ENCODE measurements at places on chromosomes 11 and 22.

DNA sequence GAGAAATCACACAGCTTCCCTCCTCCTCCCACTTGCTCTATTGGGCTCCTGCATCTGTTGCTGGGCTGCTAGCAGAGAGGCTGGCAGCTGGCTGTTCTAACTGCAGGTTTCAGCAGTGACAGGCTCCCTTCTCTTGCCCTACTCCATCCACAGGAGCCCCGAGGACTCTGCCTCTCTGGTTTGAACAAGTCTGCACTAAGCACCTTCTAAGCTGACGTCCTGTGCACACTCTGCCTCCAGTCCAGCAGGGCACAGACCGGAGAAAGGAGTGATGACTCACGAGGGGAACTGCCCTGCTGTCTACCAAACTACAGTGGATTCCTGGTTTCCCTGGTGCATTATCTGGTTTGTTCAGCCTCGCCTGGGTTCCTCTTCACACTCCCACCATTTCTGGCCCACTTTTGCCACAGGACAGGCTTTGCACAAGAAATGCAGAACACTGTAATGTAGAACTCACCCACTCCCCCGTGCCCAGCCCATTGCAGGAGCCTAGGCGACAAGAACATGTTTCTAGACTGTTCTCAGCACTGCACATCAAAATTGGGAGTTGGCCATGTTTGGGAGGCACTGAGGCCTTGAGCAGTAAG, 26.0 kb downstream of the IL10RA start:
- DNase-seq: no peak

GRCh38 chr11:3181725-3182461, 16.8 kb upstream of the OSBPL5 start:
- DNase-seq: no peak

GRCh38 chr11:107587306-107587979, 3.5 kb upstream of the ELMOD1 start:
- no peak for DNase-seq

DNA sequence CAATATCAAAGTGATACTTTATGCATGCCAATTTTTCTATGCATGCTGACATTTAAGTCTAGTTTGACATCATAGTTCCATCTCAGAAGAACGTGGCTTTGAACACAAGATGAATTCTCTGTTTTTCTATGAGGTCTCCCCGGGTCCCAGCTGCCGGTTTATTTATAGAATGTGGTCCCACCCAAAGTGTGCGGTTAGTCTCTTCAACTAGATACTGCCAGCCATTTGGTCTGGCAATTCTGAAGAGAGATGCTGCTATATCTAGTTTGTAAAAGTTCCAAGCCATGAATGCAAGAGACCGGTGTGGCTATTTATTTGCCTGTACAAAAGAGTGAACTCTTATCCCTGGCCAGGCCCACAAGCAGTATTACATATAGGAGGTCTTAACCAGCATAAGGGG, 9.2 kb downstream of the OR5A2 start:
- DNase-seq: no peak

GRCh38 chr22:35548722-35549112, 8.1 kb downstream of the RASD2 start:
- no peak for DNase-seq

GRCh38 chr11:21554284-21554683, 638.6 kb upstream of the ANO5 start:
- DNase-seq: no peak

- DNase-seq: no peak
Measured at GRCh38 chr22:35198738-35199137, 58.6 kb upstream of the HMGXB4 start.

GRCh38 chr11:3747704-3748103, 49.6 kb downstream of the NUP98 start:
- no peak for DNase-seq

- DNase-seq: no peak
Measured at GRCh38 chr11:132343445-132344175, 973.2 kb downstream of the NTM start.

DNA sequence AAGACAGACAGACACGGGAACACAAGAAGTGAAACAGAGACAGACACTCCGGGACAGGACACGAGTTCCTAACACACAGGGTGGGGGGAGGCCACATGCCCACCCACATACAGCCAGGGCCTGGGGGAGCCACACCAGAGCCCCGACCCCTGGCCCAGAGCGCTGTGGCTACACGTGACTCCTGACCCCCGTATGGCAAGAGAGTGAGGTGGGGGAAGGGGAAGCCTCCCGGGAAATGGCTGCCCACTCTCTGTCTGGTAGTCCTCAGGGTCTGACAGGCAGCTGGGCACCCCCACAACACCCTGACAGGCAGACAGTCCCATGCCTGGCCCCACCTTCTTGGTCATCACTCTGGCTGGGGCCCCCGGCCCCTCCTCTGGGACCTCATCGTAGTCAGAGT, 38.6 kb upstream of the PDE2A start:
- DNase-seq: no peak

DNA sequence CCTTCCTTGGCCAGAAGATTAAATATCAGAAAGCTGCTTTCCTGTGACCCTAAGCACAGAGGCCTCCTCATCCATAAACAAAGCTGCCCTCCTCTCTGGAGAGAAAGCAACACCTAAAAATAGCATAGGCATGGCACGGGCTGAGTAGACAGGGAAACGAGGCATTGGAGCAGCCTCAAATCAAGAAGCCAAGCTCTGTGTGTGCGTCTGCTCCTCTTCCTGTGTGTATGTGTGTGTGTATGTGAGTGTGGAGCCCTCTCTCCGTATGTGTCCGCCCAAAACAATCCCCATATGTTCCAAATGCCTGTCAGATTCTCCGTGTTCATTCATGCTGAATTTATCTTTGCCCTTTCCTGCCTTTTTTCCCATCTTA, 24.0 kb downstream of the KCNJ5 start:
- no peak for DNase-seq

DNA sequence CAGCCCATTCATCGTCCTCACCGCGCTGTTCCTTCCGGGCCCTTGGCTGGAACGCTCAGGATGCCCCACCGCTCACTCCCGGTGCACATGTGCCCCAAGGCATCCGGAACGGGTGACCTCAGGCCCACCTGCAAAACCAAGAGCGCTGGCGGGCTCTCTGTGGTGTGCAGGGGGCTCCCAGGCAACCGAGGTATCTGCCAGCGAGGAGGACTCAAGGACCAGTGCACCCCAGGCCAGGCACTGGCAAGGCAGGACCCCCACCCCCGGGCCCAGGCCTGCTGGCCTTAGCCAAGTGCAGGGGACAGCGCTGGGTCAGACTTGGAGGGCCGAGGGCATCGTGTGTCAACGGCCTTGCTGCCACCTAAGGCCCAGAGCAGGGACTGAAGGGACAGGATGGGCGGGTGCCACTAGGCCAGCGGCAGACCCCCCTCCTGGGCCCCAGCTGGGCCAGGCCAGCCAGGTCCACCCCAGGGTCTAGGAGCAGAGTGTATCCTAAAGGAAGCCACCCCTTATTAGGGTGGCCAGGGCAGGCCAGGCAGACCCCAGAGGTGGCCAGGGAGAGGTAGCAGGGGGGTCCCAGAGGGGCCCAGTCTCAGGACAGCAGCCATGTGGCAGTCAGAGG, 8.5 kb downstream of the TNNT3 start:
- DNase-seq: no peak

GRCh38 chr11:86795511-86795910, 4.8 kb upstream of the PRSS23 start:
- no peak for DNase-seq

DNA sequence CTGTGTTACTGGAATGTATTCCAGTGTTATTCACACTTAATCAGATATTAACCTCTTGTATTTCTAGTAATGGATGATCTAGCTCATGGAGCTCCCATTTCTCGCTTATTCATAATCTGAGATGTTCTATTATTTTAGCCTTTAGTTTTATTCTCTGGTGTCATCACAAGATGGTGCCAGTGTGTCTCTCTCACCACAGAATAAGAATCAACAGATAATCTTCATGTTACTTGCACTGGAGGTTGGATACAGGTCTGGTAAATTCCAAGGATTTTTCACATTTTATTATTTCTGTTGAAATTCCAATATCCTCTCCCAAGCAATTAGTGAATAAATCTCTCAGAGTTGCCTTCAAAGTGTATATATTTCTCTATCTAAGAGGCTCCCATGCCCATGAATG, 74.6 kb downstream of the CASP12 start:
- DNase-seq: no peak

Data from brain pericyte (primary cell).